Activated naive CD8-positive, alpha-beta T cell treated with anti-CD3 and anti-CD28 coated beads for 36 hours (primary cell): ENCODE measurements at places on chromosomes 1 and 21.

DNA sequence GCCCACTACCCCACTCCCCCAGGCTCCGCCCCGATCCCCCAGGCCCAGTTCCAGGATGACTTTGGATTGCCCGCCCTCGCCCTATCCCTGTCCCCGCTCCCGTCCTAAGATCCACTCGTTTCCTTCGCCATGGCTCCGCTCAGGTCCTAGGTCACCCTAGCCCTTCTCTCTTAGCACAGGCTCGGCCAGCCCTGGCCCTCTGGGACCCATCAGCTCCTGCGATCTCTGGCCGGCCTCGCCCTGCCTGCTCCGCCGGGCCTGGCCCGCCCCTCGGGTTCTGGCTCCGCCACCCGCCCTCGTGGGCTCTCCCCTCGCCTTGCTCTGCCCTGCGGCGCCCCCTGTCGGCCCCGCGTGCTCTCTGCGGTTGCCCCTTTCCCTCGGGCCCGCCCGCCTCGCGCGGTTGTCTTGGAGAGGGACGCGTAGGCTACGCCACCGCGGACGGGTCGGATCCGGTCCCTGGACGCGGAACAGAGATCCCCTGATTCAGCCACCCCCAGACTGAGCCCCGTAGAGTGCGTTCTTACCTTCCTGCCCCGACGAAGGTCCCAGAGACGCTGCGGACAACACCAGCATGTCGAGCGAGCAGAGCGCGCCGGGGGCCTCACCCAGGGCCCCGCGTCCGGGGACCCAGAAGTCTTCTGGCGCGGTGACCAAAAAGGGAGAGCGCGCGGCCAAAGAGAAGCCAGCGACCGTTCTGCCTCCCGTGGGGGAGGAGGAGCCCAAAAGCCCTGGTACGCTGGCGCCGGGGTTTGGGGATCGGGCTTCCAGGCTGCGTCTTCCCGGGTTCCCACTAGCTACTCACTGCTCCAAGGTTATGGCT is at the start of gene LRRC71:
Gene LRRC71, plus strand, starts transcription at position 400 of the 820 bp plus-strand sequence. Its CDS starts 172 bp downstream, at position 572.
- H3K4me3 ChIP-seq, result peak within 1 kb of the TSS; percentile 16
- H3K4me1 ChIP-seq, result peaks cover 5% of the 10 kb centered on the region
- no peak within 1 kb of the TSS for H3K27ac ChIP-seq
- no peaks in the 10 kb centered on the region for H3K36me3 ChIP-seq

DNA sequence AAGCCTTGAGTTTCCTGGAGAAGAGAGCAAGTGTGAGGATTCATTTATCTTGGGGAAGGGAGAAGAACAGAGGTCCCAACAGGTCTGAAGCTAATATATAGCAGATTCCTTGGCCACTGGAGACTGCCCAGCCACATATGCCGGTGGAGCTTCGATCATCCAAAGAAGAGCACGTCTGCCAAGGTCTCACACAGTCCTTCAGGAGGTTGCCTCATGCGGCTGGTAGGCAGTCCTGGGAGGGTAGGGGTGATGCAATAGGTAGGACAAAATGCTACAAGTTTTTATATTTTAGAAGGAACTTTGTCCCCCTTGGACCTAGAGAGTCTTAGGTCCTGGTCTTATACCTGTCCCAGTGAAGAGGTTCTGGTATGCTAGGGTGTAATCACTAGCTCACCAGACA is 582.5 kb downstream of the DPYD start:
- no peaks in the 10 kb centered on the region for H3K4me1 ChIP-seq
- peaks cover 4% of the 10 kb centered on the region for H3K36me3 ChIP-seq
- H3K4me3 ChIP-seq, result no peak overlapping the region
- H3K27me3 ChIP-seq, result no peaks in the 10 kb centered on the region

DNA sequence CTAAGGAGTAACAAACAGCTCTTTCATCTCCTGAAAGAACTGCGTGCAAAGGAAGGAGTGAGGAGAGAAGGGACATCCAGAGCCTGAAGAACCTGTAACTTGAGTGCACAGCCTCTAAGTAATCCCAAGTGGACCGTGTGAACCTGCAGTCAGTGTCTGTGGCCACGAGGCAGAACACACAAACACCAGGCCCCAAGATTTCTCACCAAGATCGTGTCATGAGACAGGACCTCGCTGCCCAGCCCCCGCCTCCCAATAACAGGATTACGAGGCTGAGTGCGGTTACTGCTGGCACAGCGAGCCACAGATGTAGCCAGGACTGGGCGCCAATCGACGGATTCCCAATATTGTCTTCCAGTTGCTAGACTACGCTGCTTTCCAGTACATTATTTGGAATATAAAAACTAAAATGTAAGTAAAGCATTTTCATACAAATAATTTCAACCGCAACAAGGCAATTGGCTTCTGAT is 101.3 kb upstream of the SLC25A33 start:
- H3K27me3 ChIP-seq, result no peaks in the 10 kb centered on the region
- DNase-seq, result no peak
- no peak overlapping the region for H3K27ac ChIP-seq

GRCh38 chr1:107795994-107796393 is 169.0 kb downstream of the VAV3 start:
- H3K4me3 ChIP-seq, result no peak overlapping the region
- peaks cover 45% of the 10 kb centered on the region for H3K4me1 ChIP-seq
- peaks cover 4% of the 10 kb centered on the region for H3K36me3 ChIP-seq
- H3K27ac ChIP-seq, result peak overlapping the region; percentile 70
